ENCODE measurements at places on chromosomes 4 and X.

DNA sequence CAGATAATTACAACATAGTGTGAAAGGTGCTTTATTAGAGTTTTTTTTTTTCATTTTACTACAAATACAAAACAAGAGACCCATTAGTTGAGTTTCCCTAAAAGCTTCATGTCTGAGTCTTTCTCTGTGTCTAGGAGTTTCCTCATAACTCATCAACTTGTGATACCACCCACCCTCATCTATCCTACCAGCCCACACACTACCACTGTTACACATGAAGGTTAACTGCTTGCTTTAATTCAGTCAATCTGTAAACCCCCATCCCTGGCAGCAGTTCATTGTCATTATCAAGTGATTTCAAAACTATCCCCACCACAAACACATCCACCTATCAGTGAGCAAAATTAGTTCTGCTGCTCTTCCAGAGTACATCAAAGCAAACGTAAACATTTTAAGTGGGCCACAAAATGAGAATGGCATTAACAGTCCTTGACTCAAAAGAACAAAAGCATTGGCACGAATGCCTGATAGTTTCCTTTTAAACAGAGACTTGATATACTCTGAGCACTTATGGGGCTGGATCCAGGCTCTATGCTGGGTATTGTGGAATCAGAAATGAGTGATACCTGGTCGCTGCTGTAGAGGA, 331.6 kb upstream of the FAM241A start:
- no peak for DNase-seq

- DNase-seq, result peak; percentile 66
Measured at GRCh38 chrX:7147413-7147977, at the start of gene STS. Gene STS (plus strand): TSS chrX:7147712. CDS start chrX:7253200, 105,488 bp downstream.

DNA sequence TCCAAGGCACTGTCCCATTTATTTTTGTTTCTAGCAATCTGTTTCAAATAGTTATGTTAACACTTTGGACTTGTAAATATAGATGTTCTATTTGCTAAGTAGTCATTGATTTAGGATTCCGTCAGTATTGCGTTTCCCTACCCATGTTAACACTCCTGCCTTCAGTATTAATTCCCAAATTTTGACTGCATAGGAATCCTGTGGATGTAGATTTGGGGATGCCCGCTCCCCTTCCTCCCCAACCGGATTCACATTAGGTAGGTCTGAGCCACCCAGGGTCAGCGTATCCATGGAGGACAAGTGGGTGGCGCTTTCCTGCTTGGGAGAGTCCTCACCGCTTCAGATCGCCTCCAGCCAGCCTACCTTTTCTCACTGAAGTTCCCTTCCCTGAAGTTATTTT, 1.1 kb upstream of the SORBS2 start:
- DNase-seq, result no peak

- DNase-seq, result peak; percentile 75
Measured at GRCh38 chr4:129822701-129823100, 726.7 kb downstream of the C4orf33 start.

DNA sequence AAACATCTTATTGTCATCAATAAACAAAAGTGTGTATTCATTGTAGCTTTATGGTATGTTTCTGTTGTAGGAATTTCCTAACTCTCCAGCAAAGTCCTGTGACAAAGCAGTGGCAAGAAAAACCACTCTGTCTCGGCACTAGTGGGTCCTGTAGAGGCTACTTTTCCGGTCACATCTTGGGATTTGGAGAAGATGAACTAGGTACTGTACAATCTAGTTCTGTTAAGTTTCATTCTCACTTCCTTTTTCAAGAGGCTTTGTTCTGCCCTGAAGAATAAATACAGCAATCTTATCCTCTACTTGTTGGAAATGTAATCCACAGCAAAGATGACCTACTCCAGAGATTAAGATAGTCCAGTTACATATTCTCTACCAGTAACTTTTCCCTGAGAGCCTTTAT, 69.3 kb downstream of the HHIP start:
- no peak for DNase-seq

DNA sequence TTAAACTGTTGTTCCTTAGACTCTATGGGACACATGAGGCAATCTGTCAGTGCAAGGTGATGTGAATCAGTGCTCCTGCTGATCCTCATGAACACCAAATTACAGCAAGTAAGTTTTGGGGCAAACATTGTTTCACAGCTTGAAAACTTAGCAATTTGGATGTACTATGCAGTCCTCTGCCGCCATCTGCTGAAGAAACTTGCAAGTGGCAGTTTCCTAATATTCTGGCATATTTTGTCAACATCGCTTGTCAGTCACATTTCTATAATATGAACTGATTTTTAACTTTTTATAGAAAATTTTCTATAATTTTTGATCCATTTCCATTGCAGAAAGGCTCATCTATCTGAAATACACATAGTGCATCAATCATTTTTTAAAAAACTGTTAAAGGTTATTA, 56.3 kb downstream of the ZAR1 start:
- peak; percentile 26 for DNase-seq

GRCh38 chr4:38449506-38450174, 214.4 kb upstream of the KLF3 start:
- no peak for DNase-seq

- DNase-seq, result no peak
Measured at GRCh38 chrX:17496407-17496806, 121.4 kb downstream of the NHS start.

- DNase-seq, result no peak
Measured at GRCh38 chr4:59855630-59856352, 1344.3 kb upstream of the ADGRL3 start.

GRCh38 chr4:105088110-105088879, 58.4 kb upstream of the TET2 start:
- DNase-seq, result peak; percentile 83

- no peak for DNase-seq
Measured at GRCh38 chr4:83153417-83153816, 38.9 kb upstream of the PLAC8 start.

- no peak for DNase-seq
Measured at GRCh38 chrX:123590842-123591486, 141.9 kb downstream of the THOC2 start.

GRCh38 chrX:8868906-8869305, 67.7 kb upstream of the FAM9A start:
- no peak for DNase-seq

DNA sequence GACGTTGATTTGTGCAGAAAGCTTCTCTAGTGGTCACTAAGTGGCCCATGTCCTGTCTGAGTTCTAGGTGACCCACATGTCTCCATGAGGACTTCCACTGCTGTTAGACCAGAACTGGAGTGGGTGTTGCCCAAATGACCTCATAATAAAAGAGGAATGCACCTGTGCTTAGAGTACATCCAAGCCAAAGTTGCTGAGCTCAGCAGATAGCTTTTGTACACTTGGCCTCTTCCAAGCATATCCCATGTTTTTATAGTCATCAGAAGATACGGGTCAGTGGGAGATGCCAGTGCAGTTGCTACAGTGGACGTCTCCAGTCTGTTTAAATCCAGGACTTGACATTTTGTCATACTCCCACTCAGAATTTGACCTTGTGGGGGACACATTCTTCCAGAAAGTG, 37.6 kb upstream of the WDR1 start:
- no peak for DNase-seq

DNA sequence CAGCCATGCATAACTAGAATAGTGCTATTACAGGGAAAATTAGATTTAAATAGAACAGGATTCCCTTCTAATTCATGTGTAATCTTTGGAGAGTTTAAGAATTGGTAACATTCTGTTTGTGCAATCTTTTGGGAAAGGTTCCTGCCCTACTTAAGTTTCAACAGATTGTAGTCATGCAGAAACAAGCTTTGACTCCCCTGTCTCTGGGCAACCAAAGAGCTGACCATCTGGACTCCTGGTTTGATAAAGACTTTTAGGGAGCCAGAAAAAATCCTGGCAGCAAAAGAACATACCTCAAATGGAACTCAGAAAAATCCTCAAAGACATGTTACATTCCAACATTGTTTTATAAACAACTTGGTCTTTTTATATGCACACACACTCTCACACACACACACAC, 191.1 kb upstream of the NEIL3 start:
- DNase-seq, result peak; percentile 56

GRCh38 chr4:128241425-128241913, 46.1 kb downstream of the PGRMC2 start:
- DNase-seq, result no peak
